ENCODE measurements at places on chromosomes 13 and 19.

GRCh38 chr19:54156953-54157352, 2.6 kb downstream of the LENG1 start:
- no peak for DNase-seq

GRCh38 chr19:53883741-53884140, 1.7 kb downstream of the PRKCG start:
- DNase-seq, result no peak

- DNase-seq, result no peak
Measured at GRCh38 chr13:33182729-33183128, 102.8 kb downstream of the STARD13 start.

DNA sequence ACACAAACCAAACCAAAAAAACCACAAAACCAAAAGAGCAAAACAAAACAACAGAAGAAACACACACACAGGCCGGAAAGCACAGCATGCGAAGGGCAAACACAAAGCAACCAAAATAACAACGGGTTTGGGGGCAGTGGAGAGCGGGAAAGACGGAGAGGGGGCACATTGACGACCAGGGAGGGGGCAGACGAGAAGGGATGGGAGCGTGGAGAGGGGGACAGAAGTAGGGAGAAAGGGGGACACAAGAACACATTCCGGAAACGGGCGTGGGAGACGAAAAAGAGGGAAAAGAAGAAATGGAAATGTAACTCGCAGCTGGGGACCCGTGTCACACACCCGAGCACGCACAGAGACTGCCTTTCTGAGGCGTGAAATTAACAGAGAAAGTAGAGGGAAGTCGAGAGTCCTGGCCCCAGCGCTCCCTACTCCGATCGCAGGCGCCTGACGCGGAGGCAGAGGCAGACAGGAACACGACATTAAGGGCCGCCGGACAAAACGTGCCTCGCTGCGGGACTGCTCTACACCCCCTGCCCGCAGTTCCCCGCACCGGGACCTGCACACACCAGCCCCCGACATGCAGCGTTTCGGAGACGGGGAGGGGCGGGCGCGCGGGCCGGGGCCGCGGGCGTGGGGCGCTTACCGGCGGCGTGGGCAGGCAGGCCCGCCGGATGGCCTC, 652 bp downstream of the POU4F1 start:
- no peak for DNase-seq

- no peak for DNase-seq
Measured at GRCh38 chr13:94776956-94777355, 64.6 kb upstream of the SOX21 start.

GRCh38 chr19:18119013-18119716, 21.6 kb downstream of the MAST3 start:
- DNase-seq, result no peak

- DNase-seq, result no peak
Measured at GRCh38 chr13:99335087-99335486, 27.9 kb upstream of the GPR183 start.

- peak; percentile 46 for DNase-seq
Measured at GRCh38 chr13:44068737-44069136, 189.0 kb downstream of the LACC1 start.

- DNase-seq, result no peak
Measured at GRCh38 chr19:40322271-40322610, 26.0 kb downstream of the C19orf47 start.

- no peak for DNase-seq
Measured at GRCh38 chr13:92137520-92137919, 739.1 kb downstream of the GPC5 start.

DNA sequence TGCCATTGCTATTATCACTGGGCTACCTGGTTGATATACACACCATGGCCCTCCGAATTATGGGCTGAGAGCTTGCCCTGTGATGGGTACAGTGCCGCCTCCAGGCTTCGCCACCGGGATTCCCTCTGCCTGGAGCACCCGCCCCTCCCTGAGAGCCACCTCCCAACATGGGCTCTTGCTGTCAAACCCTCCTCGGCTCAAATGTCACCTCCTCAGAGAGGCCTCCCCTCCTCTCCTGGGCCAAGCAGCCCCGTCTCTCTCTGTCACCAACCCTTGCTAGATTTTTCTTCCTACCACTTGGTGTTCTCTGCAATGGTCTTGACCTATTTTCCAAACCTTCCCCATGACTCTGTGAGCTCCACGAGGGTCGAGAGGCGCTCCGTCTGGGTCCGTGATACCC, 12.2 kb upstream of the TLE2 start:
- no peak for DNase-seq

DNA sequence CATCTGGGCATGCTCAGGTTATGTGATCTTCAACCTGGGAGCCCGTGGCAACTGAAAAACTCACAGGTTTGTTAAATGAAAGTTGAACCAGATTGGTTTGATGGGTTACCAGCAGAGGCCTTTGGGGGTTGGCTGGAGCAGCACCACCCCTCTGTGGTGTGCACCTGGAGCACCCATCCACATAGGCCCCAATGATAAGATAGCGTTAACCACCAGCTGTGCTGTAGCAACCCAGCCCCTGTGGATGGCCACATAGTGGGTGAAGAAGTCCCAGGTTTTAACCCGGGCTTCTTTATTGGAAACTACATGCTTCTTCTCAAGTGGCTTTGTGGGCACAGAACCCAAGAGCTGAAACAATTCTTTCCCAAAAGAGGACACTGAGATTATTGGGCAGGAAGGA, 22.6 kb upstream of the MTIF3 start:
- no peak for DNase-seq

DNA sequence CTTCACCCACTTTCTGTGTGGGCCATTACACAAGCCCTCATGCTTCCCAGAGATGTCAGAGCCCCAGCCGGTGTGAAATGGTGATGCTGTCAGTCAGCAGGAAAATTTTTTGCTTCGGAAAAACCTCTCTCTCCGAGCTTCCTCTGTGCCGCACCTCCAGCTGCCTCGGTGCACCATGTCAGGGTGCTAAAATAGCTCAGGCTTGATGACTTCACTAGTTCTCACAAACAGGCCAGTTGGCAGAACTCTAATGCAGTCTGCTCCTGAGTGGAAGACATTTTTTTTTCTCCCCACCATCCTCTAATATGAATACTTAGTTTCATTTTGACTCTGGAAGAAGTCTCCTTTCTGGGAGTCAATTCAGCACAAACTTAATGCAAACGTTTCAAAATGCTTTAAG, 71.3 kb downstream of the KLF12 start:
- DNase-seq, result no peak

DNA sequence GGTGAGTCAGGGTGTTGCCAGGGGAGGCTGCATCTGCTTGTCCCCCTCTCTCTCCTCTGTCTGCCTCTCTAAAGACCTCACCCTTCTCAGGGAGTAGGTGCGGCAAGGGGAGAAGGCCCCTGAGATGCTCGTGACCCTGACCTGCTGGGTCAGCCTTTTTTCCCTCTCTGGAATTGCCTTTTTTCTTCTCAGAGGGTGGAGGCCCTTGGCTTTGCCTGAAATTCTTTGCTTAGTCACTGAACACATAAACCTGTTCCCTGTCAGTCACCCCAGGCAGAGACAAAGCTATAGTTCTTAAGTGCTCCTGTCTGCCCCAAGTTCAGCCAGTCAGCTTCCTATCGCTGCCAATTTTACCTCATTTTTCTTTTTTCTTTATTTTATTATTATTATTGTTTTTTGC, 35.2 kb upstream of the PEG3 start:
- DNase-seq, result no peak

GRCh38 chr13:21234526-21234925, 58.1 kb downstream of the MRPL57 start:
- no peak for DNase-seq

GRCh38 chr19:40461669-40462221, 3.8 kb downstream of the BLVRB start:
- DNase-seq, result no peak

DNA sequence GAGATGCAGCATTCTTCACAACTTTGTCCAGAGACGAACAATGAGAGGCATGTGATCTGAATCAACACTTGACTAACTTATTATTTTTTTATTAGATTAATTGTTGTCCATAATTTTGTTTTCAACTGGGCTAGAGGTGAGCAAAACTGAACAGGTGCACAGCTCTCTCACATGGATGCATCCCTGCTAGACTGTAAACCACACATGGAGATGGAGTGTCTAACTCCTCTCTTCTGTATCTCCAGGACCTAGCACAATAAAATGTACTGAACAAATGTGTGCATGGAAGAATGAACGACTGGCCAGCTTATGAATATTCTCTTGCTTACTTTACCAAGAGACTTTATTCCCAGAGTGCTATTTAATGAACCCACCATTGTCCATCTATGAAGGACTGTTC, 627.7 kb downstream of the LIG4 start:
- DNase-seq, result no peak

- DNase-seq, result no peak
Measured at GRCh38 chr13:72097568-72097967, 230.6 kb upstream of the DACH1 start.
